Amygdala (tissue), 56 donors: ENCODE measurements at places on chromosomes 6 and 20.

DNA sequence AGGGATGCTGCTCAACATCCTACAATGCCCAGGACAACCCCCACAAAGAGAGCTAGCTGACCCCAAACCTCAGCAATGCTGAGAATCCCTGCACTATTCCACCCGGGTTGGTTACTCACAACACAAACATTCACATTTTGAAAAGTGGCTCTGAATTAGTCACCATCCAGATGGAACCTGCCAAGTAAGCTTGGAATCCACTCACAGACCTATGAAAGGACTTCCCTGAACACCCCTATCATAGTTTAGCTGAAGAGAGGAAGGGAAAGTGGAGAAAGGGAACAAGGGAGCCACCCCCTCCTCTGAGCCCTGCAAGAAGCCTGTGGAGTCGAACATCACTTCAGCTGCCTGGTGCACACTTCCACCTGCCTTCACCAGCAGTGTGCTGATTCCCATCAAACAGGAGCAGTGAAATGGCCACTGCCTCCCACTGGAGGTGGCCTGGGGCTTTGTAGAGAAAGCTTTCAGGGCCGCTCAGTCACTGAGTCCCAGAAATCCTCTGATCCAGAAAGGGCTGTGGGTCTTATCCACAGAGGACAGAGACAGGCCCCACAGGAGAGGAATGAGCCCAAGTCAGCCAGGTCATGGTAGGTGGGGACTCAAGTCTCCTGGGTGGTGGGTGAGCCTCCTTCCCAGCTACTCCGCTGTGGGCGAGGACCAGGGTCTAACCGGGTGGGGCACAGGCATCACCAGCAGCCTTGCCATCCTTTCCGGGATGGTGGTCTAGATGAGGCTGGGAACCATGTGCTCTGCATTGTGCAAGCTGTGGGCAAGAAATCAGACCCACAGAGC is 203.7 kb downstream of the SYNDIG1 start:
- DNase-seq = no peak

GRCh38 chr6:21972516-21972915 is 324.3 kb downstream of the PRL start:
- DNase-seq = no peak

- no peak for DNase-seq
Measured at GRCh38 chr6:15712797-15713196, 50.0 kb upstream of the DTNBP1 start.

DNA sequence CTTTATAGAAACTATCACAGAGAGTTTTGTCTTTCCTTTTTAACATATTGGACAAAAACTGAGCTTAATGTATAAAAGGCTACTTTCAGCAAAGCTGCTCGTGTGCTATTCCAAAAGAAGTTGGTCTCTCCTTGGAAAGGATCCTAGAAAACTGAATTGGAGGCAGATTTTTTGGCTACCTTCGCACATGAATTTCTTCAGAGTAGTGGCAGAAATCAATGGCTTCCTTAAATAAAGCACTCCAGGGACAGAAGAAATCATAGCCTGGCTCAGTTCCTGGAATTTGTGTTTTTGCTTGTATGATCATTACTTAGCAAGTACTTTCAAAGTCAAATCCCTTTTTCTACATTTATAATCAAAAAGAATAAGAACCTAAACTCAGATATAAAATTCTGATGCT is 780.3 kb downstream of the PHF3 start:
- DNase-seq = no peak

DNA sequence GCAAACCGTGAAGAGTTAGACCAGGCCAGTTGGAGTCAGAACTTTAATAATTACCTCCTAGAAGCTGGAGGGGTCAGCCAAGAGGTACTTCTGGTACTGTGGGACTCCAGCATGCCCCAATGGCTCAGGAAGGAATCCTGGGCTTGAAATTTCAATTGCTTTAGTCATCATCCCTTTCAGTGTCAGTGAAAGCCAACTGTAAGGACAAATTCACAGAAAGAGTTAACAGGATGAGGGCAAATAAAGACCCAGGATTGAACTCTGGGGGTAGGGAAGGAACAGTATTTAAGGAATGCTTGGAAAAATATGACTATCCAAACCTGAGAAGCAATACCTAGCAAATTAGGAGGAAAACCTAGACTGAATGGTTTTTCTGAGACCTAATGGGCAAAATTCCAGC is 735.1 kb upstream of the MARCKS start:
- DNase-seq = no peak

- no peak for DNase-seq
Measured at GRCh38 chr6:161134550-161135298, 139.1 kb downstream of the AGPAT4 start.

GRCh38 chr20:4165984-4166725 is 150.8 kb upstream of the RNF24 start:
- no peak for DNase-seq

- DNase-seq = no peak
Measured at GRCh38 chr20:60107621-60108390, 149.6 kb downstream of the CDH26 start.

DNA sequence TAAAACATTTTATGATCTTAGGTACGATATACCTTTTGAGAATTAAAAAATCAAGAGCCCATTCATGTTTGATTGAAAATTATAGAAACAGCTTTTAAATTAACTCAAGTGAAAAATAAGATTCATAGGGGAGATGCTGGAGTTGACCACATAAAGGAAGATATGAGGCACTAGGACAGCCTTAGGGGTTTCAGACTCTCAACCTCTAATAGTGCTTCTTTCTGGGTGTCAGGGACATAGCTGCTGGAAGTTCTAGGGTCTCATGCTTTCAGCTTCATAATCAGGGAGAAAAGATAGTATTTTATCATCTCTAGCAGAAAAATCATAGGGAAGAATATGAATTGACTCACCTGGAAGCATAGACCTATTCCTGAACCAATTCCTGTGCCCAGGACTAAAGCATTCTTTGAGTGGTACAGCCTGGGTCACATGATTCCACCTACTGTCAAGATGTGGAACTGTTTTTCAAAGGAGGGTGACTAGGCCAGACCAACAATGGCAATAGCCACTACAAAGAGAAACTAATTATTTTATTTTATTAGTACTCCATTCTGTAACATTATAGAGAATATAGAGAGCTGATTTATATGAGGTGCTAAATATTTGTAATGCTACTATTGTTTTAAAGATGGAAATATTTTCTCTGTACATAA is 27.8 kb upstream of the CENPW start:
- no peak for DNase-seq

DNA sequence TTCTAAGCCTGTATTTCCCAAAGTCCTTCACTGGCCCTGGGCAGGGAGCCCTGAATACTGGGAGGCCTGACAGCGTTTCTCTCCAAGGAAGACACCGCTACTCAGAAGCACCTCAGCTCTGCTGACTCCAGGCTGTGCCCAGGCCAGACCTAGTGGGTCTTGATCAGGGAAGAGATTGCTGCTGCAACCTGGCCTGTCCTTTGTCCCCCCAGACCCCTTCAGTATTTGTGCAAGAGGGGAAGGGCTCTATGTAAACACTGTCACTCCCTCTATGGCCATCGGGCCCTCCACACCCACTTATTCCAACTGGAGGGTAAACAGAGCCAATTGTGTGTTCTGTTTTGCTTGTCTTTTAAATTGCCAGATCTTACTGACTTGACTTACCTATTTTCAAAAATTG is 20.6 kb downstream of the PLEKHG1 start:
- no peak for DNase-seq

DNA sequence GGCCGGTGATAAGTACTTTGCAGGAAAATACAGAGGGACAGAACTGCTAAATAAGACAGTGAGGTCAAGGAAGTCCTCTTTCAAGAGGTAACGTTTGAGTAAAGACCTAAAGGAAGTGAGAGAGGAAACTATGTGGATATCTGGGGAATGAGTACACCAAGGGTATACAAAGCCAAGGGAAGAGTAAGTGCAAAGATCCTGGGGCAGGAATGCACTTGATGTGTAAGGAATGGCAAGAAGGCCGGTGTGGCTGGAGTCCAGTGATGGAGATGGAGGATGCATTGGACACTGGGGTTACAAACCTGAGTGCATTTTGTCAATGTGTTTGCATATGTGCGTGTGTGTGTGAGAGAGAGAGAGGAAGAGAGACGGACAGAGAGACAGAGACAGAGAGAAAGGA is 32.1 kb upstream of the TGM2 start:
- DNase-seq = no peak

DNA sequence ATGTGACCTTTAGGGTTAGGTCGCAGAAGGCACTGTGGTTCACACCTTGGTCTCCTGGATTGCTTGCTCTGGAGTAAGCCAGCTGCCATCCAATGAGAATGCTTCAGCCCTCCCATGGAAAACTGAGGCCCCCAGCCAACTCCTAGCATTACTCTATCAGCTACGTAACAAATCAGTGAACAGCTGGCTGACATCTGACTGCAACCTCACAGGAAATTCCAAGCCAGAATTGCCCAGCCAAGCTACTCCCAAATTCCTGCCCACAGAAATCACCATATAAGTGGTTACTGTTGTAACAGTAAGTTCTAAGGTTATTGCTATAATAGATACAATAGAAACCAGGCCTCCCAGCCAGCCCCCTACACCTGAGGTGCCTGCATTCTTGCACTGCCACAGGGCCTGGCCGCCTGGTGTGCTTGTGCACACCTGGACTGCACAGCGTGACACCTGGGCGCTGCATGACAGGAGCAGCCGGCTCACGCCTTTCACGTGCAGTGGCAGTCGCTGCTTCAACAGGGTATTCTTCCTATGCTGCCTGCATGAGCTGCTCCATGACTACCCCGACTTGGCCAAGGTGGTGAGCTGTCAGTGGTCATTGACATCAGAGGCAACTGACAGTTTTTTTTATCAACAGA is 429.7 kb upstream of the RUNX2 start:
- no peak for DNase-seq

DNA sequence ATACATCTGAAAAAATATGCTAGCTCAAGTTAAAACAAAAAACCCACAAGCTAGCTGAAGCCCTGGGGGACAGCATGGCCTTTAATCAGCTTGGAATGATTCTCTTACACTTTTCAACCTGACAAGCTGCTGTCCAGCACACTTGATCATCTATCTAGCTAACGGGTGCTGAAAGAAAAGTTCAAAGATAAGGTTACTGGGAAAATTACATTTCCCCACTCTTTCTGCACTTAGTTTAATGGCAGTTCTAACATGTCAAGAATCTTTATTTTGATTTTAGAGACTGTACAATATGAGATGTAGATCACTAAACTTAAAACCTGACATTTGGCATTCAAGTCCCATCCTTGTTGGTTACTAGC is 53.4 kb downstream of the STK4 start:
- DNase-seq = no peak

- DNase-seq = no peak
Measured at GRCh38 chr6:71309656-71310055, 21.0 kb downstream of the OGFRL1 start.

GRCh38 chr20:4985658-4986057 is 15.7 kb downstream of the SLC23A2 start:
- DNase-seq = no peak

GRCh38 chr20:37859406-37860171 is 43.3 kb upstream of the VSTM2L start:
- no peak for DNase-seq

GRCh38 chr6:25659633-25660368 is 7.8 kb downstream of the SCGN start:
- DNase-seq = no peak

DNA sequence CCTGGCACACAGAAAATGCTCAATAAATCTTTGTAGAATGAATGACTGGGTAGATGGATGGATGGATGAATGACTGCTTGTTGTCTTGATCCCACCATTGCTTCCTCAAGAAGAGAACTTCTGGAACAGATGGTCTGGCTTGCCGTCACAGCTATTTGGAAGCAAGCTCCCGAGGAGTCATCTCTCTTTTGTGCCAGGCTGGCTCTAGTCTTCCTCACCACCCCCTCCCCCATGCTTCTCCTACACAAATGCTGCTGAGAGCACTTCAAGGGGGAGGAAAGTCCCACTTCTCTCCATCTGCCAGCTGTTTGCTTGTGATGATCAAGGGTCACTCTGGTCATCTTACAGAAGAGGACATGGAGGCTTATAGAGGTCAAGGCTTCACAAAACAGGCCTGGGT is 11.6 kb upstream of the KCNG1 start:
- DNase-seq = no peak

DNA sequence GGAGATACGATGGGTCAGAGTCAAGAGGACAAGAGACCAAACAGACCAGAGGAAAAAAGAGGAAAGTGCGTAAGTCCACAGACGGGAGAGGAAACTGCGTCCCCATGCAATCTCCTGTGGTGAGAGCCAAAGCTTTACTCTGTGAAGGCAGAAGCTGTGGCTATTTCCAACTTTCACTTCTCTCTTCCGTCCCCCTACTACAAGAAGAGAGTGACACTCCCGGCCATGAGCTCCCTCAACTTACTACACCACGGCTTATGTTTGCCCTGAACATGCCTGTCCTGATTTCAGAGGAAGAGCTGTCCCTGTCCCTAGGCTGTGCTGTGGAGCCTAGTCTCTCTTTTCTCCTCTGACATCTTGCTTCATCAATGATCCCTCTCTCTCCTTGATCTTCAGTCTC is 11.5 kb upstream of the SSR1 start:
- no peak for DNase-seq

DNA sequence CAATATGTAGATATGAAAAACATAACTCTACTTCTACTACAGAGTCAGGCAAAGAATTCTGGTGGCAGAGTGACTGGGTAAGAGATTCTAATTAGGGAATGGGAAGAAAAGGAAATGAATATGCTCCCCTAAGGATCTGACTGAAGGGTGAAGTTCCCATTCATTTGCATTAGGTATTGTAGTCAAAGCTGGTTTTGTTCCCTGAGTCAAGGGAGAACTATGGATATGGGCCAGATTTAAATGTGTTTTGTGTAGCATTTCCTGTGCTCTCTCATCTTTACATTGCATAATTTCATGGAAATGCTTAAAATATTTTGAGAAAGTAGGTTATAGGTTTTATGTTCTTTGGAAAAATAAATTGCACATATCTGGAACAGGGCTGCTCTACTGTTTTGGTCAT is 299.7 kb downstream of the BTBD3 start:
- DNase-seq = no peak

DNA sequence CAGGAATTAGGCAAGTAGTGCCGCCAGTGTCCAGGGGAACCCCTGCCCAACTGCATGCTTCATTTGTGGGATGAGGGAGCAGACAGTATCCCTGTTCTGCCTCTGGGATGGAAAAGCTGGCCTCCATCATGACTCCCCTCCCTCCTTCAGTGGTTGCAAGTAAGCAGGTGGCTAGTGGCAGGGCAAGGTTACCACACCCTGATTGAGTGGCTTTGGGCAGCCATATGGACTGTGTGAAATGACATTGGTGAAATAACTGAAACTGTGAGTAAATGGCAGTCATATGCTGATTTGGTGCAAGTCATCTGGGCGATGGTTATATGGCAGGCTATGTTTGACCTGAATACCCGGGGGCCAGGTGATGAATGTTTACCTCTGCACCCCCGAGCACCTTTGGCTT is 33.0 kb downstream of the HDDC2 start:
- DNase-seq = no peak

- no peak for DNase-seq
Measured at GRCh38 chr6:150281767-150282166, 87.0 kb upstream of the IYD start.

DNA sequence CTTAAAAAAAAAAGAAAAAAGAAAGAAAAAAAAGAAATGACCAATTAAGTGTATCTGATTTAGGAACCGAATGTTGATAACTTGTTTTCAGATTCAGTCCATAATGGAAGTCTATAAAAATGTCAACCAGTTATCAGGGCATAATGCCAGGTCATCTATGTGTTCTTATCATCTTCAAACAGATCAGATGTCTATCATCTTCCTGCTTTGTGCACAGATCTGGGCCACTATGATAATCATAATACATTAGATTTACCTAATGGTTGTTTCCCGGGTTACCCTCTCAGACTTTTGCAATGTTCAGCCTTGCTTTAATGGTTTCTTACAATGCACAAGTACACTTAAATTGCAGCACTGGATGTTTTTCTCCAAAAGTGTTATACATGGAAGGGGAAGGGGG is 100.6 kb downstream of the NKAIN2 start:
- no peak for DNase-seq

GRCh38 chr6:25027221-25027916 is 91.6 kb upstream of the RIPOR2 start:
- no peak for DNase-seq
